ENCODE measurements at places on chromosomes 5 and 9. TPM values are rescaled to one million over a fixed set of nuclear protein-coding genes. Genes with fewer than 3 reads are reported as not detected.
A peak's percentile ranks its signal among the peaks of the same experiment; 100 is the strongest.

GRCh38 chr5:17317473-17317872 lies 100.0 kb downstream of the BASP1 start:
- DNase-seq, result no peak

Gene PAEP
- not detected for total RNA-seq

GRCh38 chr9:129032541-129033159 lies 3.8 kb upstream of the MIGA2 start:
- no peak for DNase-seq

GRCh38 chr5:137142764-137143605 lies 356.1 kb downstream of the SPOCK1 start:
- DNase-seq, result no peak

- DNase-seq, result no peak
Measured at GRCh38 chr5:93886098-93886806, 144.9 kb upstream of the POU5F2 start.

Gene COL23A1
- not detected for total RNA-seq

GRCh38 chr9:137074657-137075274 lies 2.6 kb upstream of the UAP1L1 start:
- no peak for DNase-seq

Gene CHSY3
- total RNA-seq, result not detected

- DNase-seq, result peak; percentile 60
Measured at GRCh38 chr9:127930231-127931091, at the start of gene PIP5KL1. TSS of gene PIP5KL1 (minus strand) at chr9:127930777. CDS start at chr9:127930752, 25 bp downstream.

- DNase-seq, result no peak
Measured at GRCh38 chr9:24616863-24617262, 71.2 kb upstream of the IZUMO3 start.

DNA sequence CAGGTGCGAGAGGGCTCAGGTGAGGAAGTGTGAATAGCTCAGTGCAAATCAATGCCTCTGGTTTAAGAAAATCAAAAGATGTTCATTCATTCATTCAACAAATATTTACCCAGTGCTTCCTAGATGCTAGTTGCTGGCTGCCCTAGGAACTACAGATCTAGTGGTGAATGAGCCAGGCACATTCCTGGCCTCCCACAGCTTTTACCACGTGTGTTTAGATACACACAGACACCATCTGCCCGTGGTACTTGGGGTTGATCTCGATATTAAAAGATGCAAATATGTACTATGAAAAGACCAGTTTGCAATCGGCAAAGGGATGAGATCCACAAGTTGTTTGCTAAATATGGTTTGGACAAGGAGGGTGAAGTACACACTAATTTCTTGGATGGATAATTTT lies 78.2 kb downstream of the GTF3C4 start:
- no peak for DNase-seq

- DNase-seq, result no peak
Measured at GRCh38 chr9:99964336-99964735, 57.9 kb downstream of the STX17 start.

GRCh38 chr5:177565046-177565445 lies 10.7 kb upstream of the FAM193B start:
- no peak for DNase-seq

GRCh38 chr9:133731876-133732638 lies 6.1 kb downstream of the SARDH start:
- DNase-seq, result no peak

- no peak for DNase-seq
Measured at GRCh38 chr5:157457391-157457790, 2.6 kb upstream of the NIPAL4 start.

Gene OR1Q1
- not detected for total RNA-seq

DNA sequence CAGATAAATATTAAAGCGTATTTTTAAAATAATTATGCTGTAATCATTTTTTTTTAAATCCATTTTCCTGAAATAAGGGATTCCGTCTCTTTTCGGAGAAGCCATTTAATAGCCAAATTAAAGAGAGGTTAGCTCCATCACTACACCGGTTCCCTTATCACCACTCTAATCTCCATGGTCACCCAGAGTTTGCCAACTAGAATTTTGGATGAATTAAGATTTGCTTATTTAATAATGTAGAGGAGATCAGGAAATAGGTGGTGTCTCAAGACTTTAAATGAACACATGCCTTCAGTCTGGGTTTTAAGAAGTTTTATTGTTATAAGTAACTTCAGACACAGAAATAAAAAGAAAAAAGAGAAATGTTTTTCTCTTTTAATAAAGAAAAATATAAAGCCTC lies 151.7 kb downstream of the TTC39B start:
- DNase-seq, result no peak

GRCh38 chr5:137498301-137498735 lies 808 bp downstream of the SPOCK1 start:
- DNase-seq, result no peak

Gene GNA14
- total RNA-seq, result not detected

Gene ST8SIA4
- total RNA-seq, result 19.5 TPM

- no peak for DNase-seq
Measured at GRCh38 chr5:10331341-10331796, 22.1 kb upstream of the MARCHF6 start.

GRCh38 chr9:81373294-81373693 lies 316.1 kb downstream of the TLE1 start:
- DNase-seq, result no peak

DNA sequence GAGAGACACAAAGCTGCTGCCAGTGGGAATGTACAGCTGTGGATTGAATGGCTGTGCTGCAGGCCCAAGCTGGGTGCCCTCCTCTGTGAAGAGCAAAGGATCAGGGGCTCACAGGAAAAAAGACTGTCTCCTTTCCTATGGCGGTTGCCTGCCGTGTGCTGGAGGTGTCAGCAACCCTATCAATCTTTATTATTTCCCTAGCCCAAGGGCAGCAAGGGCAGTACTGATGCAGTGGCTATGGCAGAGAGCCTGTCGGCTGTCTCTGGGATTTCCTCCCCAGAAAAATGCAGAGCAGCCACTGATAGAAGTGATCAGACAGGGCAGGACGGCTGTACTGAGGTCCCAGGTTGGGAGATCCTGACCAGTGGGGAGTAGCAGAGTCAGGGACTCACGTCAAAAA lies 117.3 kb upstream of the CDH12 start:
- no peak for DNase-seq

- no peak for DNase-seq
Measured at GRCh38 chr5:56350597-56351170, 117.6 kb upstream of the ANKRD55 start.

DNA sequence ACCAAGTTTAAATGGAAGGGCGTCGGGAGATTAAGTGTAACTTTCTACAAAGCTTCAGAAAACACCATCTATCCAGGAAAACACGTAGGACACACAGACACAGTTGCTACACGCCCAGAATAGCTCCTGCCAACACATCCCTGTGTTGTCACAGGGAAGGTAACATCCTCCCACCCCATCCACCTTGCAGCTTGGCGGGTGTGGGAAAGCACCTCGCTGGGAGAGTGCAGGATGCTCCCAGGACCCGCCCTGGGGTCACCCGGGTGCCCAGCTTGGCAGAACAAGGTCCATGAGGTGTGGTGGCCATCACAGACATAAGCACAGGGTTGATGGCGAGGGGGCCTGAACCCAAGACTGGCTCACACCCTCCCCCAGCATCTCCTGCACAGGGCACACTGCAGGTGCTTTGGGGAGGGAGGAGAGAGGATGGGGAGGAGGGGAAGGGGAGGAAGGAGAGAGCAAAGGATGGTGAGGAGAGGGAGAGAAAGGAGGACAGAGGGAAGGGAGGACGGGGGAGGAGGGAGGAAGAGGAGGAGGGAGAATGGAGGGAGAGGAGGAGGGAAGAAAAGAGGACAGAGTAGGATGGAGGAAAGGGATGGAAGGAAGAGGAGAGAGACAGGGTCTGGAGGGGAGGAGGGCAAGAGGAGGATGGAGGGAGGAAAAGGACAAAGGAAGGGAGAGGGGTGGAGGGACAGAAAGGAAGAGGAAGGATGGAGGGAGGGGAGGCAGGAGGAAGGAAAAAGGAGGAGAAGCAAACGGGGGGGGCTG lies 37.2 kb downstream of the GOLM1 start:
- DNase-seq, result no peak

Gene RASEF
- not detected for total RNA-seq

GRCh38 chr5:155508673-155509072 lies 495.1 kb downstream of the KIF4B start:
- DNase-seq, result no peak

DNA sequence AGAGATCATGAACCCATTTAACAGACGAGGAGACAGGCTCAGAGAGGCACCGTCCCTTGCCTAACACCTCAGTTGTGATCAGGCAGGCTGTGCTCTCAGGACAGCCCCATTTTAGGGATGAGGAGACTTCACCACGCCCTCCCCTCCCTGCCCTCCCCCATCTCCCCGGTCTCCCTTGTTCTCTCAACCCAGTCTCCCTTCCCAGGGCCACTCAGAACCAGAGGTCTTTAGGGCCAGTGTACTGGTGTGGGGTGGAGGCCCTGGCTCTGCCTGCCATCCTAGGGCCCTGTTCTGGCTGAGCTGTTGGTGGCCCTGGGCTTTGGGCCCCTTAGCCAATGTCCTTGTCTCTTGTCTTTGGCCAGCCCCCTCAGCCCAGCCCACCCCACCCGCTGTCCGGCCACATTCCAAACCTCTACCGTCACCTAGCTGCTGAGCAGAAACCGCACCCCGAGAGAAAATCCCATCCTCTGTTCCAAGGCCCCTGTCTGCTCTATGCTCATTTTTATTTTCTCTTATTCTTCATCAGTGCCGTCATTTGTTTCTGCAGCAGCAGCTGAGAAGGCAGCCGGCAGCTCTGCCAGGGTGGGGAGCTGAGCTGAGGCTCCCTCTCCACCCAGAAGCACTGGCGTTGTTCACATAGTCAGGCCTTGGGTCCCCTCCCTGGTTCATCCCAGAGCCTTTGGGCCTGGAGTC lies 33.9 kb downstream of the OLFML2A start:
- DNase-seq, result no peak

DNA sequence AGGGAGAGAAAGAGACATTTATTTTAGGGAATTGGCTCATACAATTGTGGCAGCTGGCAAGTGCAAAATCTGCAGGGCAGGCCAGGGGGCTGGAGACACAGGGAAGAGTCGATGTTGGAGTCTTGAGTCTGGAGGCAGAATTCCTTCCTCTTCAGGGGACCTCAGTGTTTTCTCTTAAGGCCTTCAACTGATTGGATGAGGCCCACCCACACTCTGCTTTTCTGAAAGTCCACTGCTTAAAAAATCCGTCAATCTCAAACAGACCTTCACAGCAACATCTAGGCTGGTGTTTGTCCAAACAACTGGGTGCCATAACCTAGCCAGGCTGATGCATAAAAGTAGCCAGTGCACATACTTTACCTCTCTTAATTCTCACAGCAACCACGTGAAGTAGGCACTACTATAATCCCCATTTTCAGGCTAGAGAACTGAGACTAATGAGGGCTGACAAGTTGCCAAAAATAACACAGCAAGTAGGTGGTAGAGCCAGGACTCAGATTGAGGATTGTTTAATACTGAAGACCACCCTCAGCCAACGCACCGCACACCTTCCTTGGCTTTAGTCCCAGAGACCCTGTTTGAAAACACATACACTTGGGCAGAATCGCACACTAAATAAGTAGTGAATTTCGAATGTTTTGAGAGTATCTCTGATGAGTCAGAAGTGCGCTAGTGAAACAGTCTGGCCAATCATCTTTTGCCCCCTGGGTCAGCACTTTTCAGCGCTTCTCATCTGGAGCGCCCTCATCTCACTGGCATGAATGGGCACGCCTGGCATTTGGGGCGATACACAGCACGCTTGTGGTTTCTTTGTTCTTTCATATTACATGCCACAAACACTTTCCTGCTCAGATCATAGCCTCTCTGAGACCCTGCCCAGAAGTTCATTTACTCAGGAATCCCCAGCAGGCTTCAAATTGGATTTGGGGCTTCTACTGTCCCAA lies 591.4 kb downstream of the CCDC171 start:
- no peak for DNase-seq

Gene MFAP3
- 17.7 TPM for total RNA-seq

DNA sequence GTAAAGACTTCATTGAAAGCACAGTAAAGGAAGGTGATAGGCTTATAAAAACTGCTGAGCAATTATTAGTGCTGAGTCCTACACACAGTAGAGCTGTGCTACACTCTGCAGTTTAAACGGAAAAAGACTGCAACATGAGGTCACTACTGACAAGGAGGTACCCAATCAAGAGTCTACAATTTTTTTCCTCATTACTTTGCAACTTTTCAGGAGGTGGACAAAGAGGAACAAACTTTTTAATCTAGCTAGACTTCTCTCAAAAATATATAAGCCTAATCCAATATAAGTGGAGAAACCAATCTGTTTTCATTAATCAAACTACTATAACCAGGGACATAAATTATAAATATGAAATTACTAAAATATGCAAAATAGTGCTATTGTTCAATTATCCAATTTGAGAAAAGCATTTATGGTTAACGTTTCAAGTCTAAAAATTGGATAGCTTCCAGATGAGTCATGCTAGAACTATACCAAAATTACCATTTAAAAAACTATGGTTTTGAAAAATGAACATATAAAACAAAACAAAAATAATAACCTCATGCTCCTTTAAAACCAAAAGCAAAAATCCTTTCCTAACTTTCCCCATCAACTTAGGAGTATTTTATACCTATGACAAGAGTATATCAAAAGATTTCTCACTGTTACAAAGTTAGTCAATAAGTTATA lies 37.7 kb downstream of the FAM13B start:
- no peak for DNase-seq

DNA sequence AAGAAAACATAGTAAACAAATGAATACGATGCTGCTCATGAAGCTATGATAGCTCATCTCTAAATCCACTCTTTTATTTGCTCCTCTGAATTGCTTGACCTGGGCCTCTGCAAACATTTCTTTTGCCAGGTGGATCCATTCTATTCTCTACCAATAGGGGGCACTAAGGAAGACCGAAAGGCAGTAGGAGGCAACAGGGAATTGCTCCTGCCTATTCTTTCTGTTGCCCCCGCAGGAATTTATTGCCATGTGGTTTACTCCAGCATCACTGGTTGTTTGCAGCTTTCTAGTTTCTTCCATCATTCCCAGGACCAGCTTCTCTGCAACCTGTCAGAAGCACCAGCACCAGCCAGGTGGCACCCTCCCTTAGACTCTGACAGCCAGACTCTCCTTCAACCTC lies 5.3 kb downstream of the GAPT start:
- DNase-seq, result no peak

Gene CCL19
- total RNA-seq, result not detected

Gene SPRY4
- total RNA-seq, result 0.34 TPM

Gene SYNPO
- total RNA-seq, result 0.06 TPM

Gene SLC46A2
- total RNA-seq, result not detected

DNA sequence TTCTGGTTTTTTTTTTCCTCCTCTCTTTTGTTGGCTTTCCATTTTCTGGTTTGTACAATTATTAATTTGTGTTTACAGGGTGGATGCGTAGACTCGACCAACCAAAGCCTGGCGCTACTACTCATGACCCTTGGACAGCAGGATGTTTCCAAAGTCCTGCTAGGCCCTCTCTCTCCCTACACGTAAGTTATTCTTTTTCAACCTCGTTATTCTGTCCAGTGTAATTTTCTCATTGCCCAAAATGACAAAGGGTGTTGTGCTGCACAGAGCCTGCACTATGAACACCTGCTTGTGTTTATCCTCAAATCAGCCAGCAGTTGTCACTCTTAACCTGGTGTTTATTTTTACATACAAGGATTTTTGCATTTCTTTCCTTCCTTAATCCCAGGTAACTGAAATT lies 56.6 kb downstream of the RCL1 start:
- no peak for DNase-seq

Gene TSPAN17
- total RNA-seq, result 7.9 TPM

Gene WNT8A
- total RNA-seq, result not detected

Gene MRPL41
- total RNA-seq, result 52.5 TPM

Gene CCDC171
- 1.1 TPM for total RNA-seq

- no peak for DNase-seq
Measured at GRCh38 chr5:82748688-82749460, 328.3 kb downstream of the TMEM167A start.

Measured in CD4-positive, alpha-beta T cell (primary cell).